ENCODE measurements at places on chromosomes 3 and 15.

DNA sequence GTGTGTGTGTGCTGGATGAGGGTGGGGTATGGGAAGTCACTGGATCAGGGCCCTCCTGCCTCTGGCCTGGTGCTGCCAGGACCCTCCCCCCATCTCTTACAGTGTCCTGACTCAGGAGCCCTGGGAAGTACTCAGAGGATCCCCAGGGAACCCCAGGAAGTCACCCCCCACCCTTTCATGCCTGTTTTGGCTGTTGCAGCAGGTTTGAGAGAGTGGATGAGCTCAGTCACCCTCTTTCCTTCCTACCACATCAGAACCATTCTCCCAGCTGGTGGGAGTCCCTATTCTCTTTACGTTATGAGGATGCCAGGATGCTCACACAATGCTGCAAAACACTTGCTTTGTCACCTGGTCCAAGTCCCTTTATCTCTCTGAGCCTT lies 59.0 kb downstream of the BDH1 start:
- DNase-seq = no peak

DNA sequence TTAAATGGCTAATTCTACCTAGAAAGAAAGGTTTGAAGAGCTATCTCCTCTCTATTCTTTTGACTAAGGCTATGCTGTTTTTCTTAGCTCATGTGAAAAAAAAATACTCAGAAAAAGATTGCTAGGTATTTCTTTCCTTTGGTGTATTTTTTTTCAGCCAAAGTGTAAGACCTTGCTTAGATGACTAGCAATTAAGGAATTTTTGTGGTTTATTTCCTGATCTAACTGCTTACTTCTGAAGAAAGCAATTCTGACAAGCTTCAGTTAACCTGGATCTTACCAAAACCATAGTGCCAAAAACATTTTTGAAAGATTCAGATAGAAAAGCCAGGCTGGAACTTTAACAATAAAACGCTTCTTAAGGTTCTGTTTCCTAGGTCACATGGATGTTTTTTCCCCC lies 315.6 kb downstream of the SOX2 start:
- DNase-seq = no peak

DNA sequence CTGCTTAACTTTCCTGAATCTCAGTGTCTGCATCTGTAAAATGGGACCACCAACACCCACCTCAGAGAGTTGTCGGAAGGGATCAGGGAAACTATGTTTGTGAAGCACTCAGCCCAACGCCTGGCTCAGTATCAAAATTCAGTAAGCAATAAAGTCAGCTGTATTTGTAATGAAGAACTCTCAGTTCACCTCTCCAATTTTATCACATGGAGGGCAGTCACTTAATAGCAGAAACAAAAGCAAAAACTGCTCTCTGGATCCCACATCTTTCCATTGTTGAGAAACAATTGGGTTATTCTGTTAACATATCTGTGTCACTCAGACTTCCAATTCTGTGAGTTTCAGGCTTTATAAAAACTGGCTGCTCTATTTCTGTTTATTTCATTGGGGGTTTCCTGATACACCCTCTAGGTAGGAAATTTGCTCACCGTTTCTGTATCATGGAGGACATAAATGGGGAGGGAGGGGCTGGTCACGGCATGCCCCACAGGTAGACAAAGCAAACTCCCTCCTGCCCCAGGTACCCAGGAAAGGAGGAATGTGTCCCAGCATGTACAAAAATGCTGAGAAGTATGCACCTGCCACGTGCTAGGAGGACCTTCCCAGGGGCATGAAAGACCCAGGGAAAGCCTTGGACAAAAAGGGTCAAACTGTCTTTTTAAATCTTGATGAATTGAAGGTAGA lies 81.4 kb upstream of the LMOD3 start:
- no peak for DNase-seq

- DNase-seq = no peak
These were observed 266.5 kb downstream of the ADAMTS17 start for GRCh38 chr15:100075229-100075628.

DNA sequence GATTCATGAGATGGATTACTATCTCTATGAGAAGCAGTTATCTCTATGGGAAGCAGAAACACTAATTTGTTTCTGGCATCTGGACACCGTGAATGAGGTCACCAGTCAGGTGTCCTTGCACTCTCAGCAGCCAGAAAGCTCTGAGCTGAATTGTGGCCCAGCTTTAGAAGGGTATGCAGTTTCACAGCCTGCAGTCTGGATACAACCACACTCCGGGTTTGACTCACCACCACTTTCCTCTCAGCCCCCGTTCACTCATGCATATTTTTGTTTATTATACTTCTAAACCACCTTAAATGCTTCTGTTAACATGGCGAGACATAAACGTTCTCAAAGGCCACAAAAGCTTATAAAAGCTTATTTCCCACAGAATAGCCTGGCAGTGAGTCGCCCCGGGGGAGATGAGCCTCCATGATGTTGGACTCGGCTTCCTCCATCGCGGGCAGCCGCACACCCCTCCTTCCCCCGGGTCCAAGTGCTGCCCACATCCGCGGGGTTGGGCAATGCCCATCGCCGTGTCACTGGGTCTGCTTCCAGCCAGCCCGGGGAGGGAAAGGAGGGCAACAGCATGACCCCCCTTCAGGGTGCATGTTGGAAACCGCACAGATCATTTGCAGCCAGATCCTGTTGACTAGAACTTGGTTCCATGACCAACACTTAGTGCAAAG lies 16.8 kb upstream of the SLC41A3 start:
- DNase-seq = no peak

DNA sequence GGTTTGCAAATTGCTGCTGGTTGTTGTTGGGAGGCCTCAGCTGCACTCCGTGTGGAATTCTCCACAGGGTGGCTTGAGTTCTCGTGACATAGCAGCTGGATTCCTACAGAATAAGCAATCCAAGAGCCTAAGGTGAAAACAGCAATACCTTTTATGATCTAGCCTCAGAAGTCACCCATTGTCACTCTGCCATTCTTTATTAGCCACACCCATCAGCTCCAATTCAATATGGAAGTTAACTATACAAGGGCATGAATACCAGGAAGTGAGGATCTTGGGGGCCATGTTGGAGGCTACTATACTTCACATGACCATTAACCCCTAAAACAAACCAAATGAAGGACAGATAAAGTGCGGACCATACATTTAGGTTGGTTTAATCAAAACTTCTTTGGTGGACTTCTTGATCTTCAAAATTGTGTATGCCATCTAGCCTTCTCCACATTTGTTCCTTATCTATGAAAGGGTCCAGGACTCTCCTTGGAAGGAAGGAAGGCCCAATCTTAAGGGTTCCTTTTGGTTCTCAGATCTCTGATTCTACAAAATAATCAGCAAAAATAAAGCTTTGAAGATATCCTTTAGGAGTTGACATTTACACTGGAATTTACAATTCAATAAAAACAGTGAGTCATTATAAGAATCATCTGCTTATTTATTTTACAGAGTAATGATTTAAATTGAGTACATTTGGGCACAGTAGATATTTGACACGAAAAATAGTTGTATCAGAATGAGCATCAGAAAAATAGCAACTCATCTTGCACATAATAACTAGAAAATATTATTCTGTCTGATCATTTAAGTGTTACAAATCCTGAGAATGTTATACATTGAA lies 21.5 kb downstream of the CIAO2A start:
- no peak for DNase-seq

- no peak for DNase-seq
These were observed 5.4 kb downstream of the CRABP1 start for GRCh38 chr15:78345396-78346125.
